Neural progenitor cell (in vitro differentiated cells): ENCODE measurements at places on chromosomes 2 and 18.

DNA sequence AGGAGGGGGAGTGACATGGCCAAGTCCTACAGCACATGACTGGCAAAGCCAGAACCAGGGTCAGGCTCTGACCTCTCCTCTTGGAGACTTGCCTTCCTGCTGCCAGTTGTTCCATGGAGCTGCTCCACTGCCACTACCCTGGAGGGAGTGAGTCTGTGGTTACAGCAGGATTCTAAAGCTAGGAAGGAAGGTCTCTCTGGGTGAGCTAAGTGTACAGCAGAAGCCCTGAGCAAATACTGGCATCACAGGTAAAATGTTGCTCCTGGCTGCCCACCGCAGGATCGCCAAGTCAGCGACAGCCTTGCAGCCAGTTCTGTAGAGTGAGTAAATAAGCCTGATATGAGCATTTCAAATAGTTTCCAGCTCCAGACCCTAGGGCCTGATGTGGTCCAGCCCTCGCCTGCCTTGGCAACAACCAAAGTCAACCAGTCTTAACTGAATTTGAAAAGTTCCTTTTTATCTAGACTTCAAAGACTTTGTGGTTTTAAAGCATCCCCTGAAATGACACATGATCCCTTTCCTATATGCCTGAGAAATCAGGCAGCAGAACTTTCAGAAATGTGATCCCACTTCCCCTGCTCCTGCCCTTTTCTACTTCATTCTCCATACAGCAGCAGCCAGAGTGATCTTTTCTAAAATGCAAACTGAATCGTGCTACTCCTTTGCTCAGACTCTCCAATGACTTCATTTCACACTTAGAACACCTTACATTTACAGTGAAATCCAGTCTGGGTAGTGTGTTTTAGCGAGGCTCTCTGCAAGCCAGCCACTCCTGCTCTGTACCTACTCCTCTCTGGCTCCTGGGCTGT lies 114.3 kb downstream of the MGAT5 start:
- no peaks in the 10 kb centered on the region for H3K27me3 ChIP-seq
- H3K36me3 ChIP-seq, result no peaks in the 10 kb centered on the region
- H3K4me1 ChIP-seq, result no peaks in the 10 kb centered on the region
- DNase-seq, result no peak
- H3K27ac ChIP-seq, result no peak overlapping the region
- H3K4me3 ChIP-seq, result no peak overlapping the region

- DNase-seq, result no peak
- peaks cover 24% of the 10 kb centered on the region for H3K4me1 ChIP-seq
- no peak overlapping the region for H3K4me3 ChIP-seq
- H3K27ac ChIP-seq, result no peak overlapping the region
- no peaks in the 10 kb centered on the region for H3K36me3 ChIP-seq
These were observed 496.8 kb upstream of the ZEB2 start for GRCh38 chr2:145016711-145017110.

- H3K27ac ChIP-seq, result no peak overlapping the region
- H3K4me3 ChIP-seq, result no peak overlapping the region
- H3K36me3 ChIP-seq, result peaks cover 4% of the 10 kb centered on the region
- peak; percentile 15 for DNase-seq
- H3K27me3 ChIP-seq, result no peaks in the 10 kb centered on the region
These were observed 30.8 kb downstream of the C18orf54 start for GRCh38 chr18:54388203-54389142.

- no peaks in the 10 kb centered on the region for H3K27me3 ChIP-seq
- no peak overlapping the region for H3K4me3 ChIP-seq
- no peaks in the 10 kb centered on the region for H3K4me1 ChIP-seq
These were observed 54.1 kb upstream of the SLC38A11 start for GRCh38 chr2:165009466-165009865.

GRCh38 chr2:178193496-178193822 lies 853 bp upstream of the OSBPL6 start:
- H3K4me3 ChIP-seq, result peak overlapping the region; percentile 100
- no peak overlapping the region for H3K27ac ChIP-seq
- H3K4me1 ChIP-seq, result peaks cover 19% of the 10 kb centered on the region
- DNase-seq, result no peak

- H3K36me3 ChIP-seq, result no peaks in the 10 kb centered on the region
- no peak for DNase-seq
- H3K4me1 ChIP-seq, result peaks cover 31% of the 10 kb centered on the region
- no peak overlapping the region for H3K4me3 ChIP-seq
- no peak overlapping the region for H3K27ac ChIP-seq
- H3K27me3 ChIP-seq, result no peaks in the 10 kb centered on the region
These were observed 121.6 kb downstream of the ARL4C start for GRCh38 chr2:234375176-234375880.

- no peaks in the 10 kb centered on the region for H3K27me3 ChIP-seq
- DNase-seq, result no peak
- no peak overlapping the region for H3K27ac ChIP-seq
- no peaks in the 10 kb centered on the region for H3K36me3 ChIP-seq
These were observed 66.4 kb downstream of the SH3RF3 start for GRCh38 chr2:109195193-109196045.

DNA sequence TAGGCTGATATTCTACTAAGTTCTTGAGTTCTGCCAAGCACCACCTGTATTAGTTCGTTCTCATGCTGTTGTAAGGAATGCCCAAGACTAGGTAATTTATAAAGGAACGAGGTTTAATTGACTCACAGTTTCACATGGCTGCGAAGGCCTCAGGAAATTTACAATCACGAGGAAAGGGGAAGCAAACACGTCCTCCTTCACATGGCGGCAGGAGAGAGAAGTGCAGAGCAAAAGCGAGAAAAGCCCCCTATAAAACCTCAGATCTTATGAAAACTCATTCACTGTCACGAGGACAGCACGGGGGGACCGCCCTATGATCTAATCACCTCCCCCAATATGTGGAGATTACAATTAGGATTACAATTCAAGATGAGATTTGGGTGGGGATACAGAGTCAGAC lies 47.7 kb upstream of the YWHAQ start:
- H3K27ac ChIP-seq, result no peak overlapping the region
- H3K4me3 ChIP-seq, result no peak overlapping the region
- DNase-seq, result no peak
- H3K4me1 ChIP-seq, result peaks cover 10% of the 10 kb centered on the region

DNA sequence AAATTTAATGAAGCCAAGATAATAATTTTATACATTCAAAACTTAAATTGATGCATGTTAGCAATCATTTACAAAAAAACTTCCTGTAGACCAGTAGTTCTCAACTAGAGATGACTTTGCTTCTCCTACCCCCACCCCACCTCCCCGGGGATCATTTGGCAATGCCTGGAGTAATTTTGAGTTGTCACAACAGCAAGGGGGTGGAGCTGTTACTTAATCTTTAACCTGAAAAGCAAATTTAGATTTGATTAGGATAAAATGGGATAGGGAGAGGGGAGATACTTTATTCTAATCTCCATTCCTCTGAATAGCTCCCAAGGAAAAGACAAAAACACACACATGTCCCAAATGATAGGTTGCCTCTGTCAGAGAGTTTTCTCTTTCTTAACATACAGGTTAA lies 4.2 kb downstream of the SLC40A1 start:
- H3K27me3 ChIP-seq, result peaks cover 100% of the 10 kb centered on the region
- H3K4me1 ChIP-seq, result peaks cover 5% of the 10 kb centered on the region
- DNase-seq, result no peak

DNA sequence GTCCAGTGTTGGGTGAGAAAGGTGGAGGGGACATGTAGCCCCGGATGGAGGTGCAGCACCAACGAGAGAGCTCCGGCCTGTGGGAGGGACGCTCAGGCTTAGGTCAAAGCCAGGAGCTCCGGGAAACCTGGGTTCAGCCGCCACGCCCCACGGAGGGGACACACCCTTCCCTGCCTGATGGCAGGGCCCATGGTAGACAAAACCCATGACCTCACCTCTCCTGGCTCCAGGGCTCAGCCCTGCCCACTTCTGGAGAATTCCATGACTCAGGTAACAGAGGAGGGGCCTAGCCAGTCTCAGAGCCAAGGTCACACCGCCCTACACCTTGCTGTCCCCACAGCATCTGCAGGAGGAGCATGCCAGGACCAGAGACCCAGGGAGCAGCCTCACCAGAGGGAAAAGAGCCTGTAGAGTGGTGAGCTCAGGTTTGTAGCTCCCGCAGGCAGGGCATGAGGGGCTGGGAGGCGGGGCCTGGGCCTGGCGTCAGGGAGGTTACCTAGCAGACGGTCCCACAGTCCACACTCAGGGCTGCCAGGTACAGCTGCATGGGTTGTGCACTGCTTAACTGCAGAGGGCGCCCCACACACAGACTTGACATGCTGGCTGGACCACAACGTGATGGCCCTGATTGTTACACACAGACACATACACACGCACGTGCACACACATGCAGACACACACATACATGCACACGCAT lies 70.8 kb upstream of the SMAD7 start:
- H3K4me1 ChIP-seq, result peaks cover 1% of the 10 kb centered on the region
- no peak overlapping the region for H3K27ac ChIP-seq

GRCh38 chr2:97653874-97654273 lies 8.0 kb downstream of the COX5B start:
- no peak overlapping the region for H3K4me3 ChIP-seq
- DNase-seq, result no peak
- H3K36me3 ChIP-seq, result peaks cover 2% of the 10 kb centered on the region
- no peaks in the 10 kb centered on the region for H3K27me3 ChIP-seq

DNA sequence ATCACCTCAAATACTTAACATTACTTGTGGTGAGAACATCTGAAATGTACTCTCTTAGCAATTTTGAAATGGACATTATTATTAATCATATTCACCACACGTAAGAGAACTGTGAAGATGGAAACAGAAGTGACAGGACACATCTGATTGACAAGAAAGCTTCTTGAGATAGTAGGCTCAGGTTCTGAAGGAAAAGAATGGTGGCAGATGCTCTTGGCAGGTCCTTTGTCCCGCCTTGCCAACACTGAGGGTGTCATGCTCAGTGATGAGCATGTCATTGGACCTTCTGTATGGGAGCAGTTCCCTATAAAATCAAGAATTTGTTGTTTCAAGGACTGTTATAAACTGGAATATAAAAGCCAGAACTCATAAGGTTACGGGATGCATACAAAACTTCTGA lies 428.1 kb downstream of the THSD7B start:
- no peaks in the 10 kb centered on the region for H3K36me3 ChIP-seq
- no peak overlapping the region for H3K4me3 ChIP-seq
- no peaks in the 10 kb centered on the region for H3K4me1 ChIP-seq
- no peak overlapping the region for H3K27ac ChIP-seq
- H3K27me3 ChIP-seq, result no peaks in the 10 kb centered on the region
- DNase-seq, result no peak

- H3K27ac ChIP-seq, result no peak overlapping the region
- no peaks in the 10 kb centered on the region for H3K27me3 ChIP-seq
- DNase-seq, result no peak
- no peaks in the 10 kb centered on the region for H3K36me3 ChIP-seq
- H3K4me1 ChIP-seq, result no peaks in the 10 kb centered on the region
- H3K4me3 ChIP-seq, result no peak overlapping the region
These were observed 3.6 kb downstream of the TTR start for GRCh38 chr18:31595121-31595771.

DNA sequence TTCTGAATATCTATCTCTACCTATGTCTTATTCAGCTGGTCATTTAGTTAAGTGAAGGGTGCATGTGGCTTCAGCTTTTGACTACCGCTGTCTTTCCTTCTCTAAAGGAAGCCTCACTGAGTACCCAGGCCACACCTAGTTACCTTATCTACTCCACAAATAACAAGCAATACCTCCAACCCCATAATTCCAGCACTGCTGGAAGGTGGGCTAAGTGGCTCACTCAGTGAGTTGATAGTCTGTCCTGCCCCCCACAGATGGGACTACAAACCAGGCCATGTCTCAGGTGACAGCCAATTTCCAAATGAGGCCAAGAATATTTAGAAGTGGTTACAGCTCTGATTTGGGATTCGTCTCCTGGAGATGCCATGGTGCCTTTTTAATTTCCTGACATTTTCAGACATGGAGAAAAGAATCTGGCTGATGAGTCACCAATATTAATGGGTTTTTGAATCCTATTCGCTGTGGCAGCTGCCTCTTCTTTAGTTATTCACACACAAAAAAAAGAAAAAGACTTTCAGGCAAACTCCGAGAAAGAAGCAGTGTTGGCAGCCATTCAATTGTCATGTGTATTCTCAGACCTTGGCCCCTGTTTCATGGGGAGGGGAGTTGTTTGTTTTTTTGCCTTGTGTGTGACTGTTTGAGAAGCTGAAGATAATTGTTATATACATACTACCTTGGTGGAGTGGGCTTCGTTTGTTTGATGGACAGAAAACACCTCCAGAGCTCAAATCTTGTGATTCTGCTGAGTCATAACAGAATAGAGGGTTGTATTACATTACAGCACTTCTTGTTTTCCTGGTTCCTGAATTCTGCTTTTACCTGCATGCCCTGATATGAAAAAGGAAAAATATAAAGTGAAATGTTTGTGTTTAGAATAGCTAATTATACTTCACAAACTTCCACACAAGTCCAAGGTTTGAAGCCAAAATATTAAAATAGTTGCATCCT lies 64.2 kb downstream of the SCG2 start:
- DNase-seq, result no peak
- H3K4me3 ChIP-seq, result no peak overlapping the region
- H3K4me1 ChIP-seq, result peaks cover 13% of the 10 kb centered on the region
- H3K27me3 ChIP-seq, result no peaks in the 10 kb centered on the region
- H3K27ac ChIP-seq, result peak overlapping the region; percentile 62
- H3K36me3 ChIP-seq, result no peaks in the 10 kb centered on the region

DNA sequence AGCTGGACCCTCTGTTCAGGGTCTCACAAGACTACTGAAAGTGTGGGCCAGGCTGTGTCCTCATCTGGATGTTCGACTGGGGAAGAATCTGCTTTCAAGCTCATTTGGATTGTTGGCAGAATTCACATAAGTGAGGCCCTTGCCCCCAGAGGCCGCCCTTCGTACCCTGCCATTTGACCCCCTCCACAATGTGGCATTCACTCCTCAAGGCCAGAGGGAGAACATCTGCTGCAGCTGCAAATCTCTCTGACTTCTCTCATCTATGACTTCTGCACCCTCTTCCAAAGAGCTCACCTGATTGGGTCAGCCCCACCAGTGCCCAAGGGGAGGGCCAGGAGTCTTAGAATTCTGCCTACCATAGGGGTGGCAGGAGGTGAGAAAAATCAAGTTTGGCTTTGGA lies 3.9 kb upstream of the CNDP2 start:
- no peak overlapping the region for H3K27ac ChIP-seq
- H3K36me3 ChIP-seq, result no peaks in the 10 kb centered on the region
- no peaks in the 10 kb centered on the region for H3K4me1 ChIP-seq
- DNase-seq, result no peak
- no peak overlapping the region for H3K4me3 ChIP-seq
